Head of caudate nucleus (tissue), 42 donors: ENCODE measurements at places on chromosomes 11 and 22.

- no peak for DNase-seq
These were observed 114.6 kb upstream of the BID start for GRCh38 chr22:17888855-17889254.

- DNase-seq: no peak
These were observed 37.1 kb downstream of the MCM5 start for GRCh38 chr22:35437049-35437448.

DNA sequence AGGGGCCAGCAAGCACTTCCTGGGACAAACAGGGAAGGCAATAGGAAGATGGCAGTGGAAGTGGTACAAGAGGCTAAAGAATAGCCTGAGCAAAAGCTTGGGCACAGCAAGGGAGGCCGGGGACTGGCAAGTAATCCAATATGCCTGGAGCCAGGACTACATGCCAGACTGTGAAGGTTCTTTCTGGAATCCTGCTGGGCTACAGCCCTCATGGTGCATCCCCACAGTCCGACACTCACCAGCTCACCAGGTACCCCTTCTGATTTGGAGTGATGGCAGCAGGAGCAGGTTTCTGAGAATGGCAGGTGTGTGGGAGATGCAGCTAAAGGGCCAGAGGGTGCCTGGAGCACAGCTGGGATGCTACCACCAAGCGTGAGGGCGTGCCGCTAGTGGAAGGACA, 32.2 kb upstream of the POGLUT3 start:
- no peak for DNase-seq

DNA sequence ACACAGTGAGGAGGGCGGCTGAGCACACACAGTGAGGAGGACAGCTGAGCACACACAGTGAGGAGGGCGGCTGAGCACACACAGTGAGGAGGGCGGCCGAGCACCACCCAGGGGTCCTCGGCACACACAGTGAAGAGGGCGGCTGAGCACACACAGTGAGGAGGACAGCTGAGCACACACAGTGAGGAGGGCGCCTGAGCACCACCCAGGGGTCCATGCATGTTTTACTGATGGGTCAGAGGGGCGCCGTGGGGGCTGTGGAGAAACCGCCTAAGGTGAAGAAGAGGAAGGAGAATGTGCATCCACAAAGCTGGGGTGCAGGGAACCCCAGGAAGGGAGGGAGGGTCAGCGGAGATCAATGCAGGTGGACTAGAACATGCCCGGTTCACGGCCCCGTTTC, 461.8 kb downstream of the BRD1 start:
- DNase-seq: no peak

- DNase-seq: no peak
These were observed 17.1 kb upstream of the CCT8L2 start for GRCh38 chr22:16609548-16610261.

DNA sequence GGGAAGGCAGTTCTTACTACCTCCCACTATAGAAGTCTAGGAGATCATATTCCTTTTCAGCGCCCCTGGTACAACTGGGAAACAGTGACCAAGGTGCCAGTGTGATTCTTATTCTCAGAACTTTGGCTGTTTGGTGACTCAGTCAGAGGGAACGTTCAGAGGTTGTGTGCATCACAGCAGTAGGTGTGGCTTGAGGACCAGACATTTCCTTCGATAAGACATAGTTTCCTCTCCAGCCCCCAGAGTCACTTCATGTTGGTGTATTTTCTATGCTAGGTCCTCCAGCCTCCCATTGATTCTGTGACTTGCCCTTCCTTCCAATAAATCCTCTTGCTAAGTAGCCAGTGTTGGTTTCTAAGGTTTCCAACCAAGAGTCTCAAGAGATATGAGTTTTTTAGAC, 171.9 kb upstream of the MPPED2 start:
- no peak for DNase-seq

- DNase-seq: no peak
These were observed 51.4 kb downstream of the C11orf58 start for GRCh38 chr11:16789560-16790485.

GRCh38 chr11:34464591-34465051, 25.9 kb downstream of the CAT start:
- DNase-seq: no peak

DNA sequence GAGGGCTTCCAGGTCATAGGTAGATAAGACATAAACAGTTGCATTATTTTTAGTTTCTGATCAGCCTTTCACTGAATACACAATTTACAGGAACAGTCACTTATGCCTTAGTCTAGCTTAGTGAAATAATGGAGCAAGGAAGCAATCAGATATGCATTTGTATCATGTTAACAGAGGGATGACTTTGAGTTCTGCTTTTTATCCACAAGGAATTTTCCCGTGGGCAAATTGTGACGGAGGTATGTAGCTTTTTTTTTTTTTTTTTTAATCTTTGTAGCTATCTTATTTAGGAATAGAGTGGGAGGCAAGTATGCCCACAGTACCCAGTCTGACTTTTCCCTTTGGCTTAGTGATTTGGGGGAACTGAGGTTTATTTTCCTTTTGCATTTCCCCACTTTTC, 3.4 kb upstream of the NLRP10 start:
- DNase-seq: no peak
